ENCODE measurements at places on chromosomes 13 and 19.

DNA sequence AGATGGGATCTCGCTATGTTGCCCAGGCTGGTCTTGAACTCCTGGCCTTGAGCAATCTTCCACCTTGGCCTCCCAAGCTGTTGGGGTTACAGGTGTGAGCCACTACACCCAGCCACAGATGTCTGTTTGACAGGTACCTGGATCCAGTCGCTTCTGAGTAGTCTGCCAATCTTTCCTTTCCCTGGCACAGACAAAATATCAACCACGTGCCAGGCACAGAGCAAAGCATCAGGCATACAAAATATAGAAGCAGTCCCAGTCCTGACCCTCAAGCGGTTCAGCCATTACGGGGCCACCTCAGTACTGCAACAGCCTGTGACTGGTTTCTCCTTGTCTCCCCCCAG is 3.8 kb downstream of the ELAVL1 start:
- no peak for DNase-seq

DNA sequence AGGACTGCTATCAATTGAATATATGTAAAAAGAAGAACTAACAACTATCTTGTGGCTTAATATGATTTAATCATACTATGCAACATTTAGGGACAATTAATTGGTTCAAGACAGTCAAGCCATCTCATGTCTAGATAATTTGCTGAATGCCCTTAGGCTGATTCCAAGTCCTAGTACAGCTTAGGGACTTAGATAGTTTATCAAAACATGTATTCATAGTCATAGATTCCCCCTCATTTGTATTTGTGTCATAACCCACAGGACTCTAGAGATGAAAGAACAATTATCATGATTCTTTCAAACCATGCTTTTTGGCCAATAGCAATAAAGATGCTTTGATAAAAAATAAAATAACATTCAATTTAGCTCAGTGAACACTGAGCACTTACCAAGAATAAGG is 607.6 kb downstream of the SLITRK1 start:
- no peak for DNase-seq

DNA sequence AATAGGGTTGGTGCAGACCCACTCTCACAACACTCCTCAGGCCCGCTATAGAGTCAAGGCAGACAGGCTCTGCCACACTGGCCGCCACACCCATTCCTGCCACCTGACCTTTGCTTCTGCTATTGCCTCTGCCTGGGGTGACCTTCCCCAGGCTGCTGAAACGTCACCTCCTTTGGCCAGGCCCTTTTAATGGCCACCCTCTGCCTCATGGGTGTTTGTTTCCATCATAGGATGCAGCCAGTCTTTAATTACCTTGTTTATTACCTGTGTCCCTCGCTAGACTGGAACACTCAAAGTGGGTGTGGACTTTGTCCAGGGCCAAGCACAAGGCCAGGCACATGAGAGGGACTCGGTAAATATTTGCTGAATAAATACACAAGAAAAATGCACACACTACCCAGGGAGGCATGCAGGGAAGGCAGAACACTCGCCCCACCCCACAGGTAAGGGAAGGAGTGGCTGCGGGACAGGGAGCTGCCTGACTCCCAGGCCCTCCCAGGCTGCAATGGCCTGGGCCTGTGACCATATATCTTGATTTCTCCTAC is 3.2 kb downstream of the LSM4 start:
- DNase-seq: no peak

DNA sequence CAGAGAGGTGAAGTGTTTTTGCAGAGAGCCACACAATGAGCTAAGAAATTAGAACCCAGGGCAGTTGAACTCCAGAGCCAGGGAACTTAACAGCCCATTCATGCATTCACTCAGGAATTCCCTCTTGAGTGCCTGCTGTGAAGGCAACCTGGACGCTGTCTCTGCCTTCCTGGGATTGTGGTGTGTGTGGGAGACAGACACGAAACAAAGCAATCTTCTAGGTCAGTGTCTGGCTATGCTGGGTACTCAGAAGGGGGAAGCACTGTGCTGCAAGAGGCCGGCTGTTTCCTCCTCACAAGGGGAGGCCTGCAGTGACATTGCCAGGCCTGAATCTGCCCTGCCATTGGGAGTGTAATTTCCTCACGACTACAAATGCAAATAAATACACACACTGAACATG is 9.7 kb downstream of the BCKDHA start:
- DNase-seq: no peak

DNA sequence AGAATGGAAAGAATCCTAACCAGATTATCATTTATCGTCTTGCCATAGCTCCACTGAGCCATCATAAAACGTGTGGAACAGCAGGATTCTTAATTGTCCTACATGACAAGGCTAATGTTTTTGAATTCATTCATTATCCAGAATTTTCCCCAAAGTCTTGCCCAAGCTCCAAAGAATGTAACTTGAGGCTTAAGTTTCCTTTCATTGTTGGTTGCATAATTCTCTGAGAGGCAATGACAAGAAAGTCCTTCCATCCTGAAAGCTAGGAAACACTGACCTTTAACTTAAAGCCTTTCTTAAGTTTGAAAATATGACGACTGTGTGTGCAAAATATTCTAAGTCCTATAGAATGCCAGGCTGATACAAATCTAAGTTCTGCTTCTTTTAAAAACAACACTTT is 546.1 kb downstream of the SUCLA2 start:
- no peak for DNase-seq

DNA sequence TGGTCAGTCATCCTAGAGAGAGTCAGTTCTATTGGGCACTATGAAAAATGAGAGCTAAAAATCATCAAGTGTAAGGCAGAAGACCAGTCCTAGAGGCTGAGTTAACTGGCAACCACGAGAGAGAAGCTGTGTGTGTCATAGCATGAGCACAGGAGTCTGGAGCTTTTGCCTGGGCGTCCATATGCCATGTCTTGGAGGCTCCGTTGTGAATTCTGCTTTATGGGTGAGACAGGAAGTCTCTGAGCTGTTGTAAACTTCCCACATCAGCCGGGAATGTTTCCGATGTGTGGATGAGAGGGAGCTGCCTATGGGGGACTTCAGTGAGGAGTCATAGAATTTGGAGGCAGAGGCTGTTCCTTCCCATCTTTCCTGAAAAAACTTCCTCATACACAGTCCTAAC is 120.0 kb downstream of the ITGBL1 start:
- no peak for DNase-seq

- DNase-seq: no peak
Measured at GRCh38 chr13:97621631-97622030, 187.7 kb downstream of the RAP2A start.

- DNase-seq: peak; percentile 20
Measured at GRCh38 chr13:30679483-30680330, 55.6 kb upstream of the ALOX5AP start.

DNA sequence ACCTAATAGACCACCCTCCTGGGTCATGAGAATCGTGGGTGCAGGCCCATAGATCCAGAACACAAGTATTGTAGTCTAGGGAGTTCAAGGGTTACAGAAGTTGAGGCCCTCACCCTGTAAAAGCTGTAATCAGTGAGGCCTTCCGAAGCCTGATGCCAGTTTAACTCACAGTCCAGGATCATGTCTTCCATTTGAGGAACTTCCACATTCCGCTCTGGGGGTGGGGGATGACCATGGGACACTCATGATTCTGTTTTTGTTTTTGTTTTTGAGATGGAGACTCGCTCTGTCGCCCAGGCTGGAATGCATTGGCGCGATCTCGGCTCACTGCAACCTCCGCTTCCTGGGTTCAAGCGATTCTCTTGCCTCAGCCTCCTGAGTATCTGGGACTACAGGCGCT is 1.7 kb upstream of the RASIP1 start:
- no peak for DNase-seq

DNA sequence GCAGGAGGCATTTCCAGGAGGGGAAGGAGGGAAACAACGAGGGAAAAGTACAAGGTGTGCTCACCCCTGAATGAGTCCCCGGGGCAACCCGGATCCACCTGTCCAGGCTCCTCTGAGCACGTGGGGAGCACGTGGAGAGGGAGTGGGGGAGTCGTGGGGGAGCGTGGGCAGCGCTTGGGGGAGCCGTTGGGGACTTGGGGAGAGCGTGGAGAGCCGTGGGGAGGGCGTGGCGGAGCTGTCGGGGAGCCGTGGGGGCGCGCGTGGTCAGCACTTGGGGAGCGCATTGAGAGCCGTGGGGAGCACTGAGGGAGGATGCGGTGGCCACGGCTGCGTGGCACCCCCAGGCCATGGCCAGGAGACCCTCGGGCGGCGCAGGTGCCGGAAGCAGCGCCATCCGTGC is 52.8 kb downstream of the IRS2 start:
- DNase-seq: no peak

DNA sequence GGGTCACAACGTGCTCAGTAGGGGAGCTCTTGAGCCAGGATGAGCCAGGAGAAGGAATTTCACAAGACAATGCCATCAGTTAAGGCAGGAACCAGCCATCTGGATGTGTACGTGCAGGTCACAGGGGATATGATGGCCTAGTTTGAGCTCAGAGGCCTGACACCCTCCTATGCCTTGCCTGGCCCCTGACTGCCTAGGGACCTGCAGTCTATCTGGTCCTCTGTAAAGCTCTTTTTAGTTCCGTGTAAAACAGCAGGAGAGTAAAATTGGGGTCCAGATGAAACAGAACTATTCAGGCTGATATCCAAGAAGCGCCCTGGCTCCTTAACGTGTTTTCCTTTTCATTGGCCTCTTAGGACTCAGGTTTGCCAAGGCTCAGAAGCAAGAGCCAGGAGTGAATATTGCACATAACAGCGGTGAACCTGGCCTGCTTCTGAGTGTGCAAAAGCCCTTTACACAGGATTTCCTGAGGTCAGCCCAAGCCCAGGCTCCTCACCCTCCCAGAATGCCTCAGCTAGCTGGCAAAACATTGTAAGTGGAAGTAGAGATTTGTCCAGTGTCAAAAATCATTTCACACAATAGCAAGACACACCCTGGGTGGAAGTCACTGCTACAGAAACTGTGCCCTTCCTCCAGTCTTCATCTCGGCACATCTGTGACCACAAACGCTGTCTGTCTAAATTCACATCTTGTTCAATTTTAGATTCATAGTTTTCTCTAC is 777.2 kb downstream of the UQCRFS1 start:
- DNase-seq: no peak

DNA sequence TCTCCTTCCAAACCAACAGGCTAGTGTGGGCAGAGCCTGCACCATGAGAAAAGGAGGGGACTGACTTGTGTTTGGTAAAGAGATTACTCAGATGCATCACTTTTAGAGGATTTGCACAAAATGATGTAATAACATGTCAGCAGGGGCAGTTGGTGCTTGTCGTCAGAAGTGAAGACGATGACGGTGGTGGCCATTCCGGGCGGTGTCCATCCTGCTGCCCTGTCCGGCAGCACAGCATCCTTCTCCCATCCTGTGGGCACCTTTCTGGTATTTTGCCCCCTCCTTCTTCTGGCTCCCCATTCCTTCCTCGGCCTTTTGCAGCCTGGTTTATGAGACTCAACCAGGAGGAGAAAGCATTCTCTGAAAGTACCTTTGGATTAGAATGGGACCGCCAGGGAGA is 160.1 kb downstream of the TEX29 start:
- no peak for DNase-seq

DNA sequence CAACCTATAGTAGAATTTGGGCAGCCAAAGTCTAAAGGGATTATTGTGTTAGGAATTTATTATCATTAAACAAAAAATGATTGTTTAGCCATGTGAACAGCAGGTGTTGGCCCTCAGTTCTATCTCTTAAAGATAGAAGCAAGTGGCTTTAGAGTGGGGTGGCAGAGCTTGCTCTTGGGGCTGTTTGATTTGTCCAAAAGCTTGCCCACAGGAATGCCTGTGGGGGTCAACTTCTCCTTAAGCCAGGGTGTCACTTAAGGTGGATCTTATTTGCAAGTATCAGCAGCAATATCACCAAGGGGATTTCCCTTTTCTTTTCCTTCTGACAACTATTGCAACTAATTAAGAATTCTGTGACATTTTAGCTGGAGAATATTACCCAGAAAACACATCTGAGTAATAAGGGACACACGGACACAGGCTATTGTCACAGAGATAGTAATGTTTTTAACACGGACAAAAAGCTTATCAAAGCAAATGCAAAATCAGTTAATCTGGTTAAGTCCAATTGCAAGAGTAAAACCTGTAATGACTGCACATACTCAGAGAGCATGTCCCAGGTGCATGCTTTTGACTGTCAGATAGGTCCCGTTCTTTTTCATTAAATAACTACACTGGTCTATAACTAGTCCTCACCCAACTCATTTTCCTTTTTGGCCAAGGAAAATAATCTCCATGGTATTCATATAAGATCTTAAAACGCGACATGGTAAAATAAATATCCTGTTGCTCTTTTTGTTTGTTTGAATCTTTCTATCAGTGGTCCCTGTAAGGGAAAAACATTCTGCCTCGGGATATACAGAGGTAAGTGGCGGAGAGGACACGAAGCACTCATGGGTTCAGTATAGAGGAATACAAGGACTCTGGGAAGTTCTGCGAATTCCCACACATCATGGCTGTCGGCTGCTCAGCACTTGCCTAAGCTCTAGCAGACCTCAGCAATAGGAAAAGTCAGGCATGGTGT is 172.1 kb upstream of the RFC3 start:
- no peak for DNase-seq

DNA sequence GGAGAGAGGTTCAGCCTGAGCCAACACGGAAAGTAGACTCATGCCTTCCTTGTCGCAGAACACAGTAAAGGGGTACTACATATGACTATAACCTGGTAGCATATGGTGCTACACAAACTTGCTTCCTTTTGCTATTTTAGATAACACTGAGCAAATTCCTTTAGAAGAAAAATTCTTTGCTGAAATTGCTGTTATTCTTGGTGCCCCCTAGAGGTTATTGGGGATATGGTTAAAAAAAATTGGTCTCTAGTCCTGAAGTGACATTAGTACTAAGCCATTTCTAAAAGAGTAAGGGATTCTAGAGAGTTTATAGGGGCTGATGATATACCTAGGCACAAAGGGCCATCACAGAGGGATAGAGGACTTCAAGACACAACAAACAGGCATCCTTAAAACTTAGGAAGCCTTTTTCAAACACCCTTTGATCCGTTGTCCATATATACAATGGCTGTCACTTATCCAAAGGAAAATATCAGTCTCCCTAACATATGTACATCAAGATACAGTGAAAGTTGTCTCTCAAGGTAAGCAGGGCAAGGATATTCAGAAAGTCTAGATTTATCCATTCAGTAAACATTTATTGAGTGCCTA is 13.9 kb upstream of the HS6ST3 start:
- no peak for DNase-seq

DNA sequence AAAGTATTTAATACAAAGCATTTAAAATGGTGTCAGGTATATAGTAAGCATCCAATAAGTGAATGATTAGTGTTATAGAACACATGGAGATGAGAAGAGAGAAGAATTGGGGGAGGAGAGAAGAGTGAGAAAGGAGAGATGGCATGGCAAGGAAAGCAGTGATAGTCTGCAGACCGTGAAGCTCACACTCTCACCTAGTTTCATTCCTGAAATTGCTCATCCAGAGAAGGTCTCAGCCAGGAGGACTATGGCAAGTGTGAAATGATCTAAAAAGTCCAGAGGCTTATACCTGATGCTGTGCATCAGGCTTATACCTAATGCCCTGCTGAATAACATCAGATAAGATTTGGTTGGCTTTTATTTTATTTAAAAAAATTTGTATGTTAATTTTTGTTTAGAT is 351.6 kb upstream of the KLF12 start:
- DNase-seq: no peak

GRCh38 chr13:44155422-44156293 is 218.0 kb upstream of the SERP2 start:
- DNase-seq: no peak
